BJ (cell line): ENCODE measurements at places on chromosomes 3 and 15. TPM values are rescaled to one million over a fixed set of nuclear protein-coding genes. Genes with fewer than 3 reads are reported as not detected.

Gene CDHR4
- not detected in 2 replicates for polyA plus RNA-seq

Gene CCDC39
- not detected in 2 replicates for polyA plus RNA-seq

Gene ALCAM
- polyA plus RNA-seq = 89.5 and 157 TPM in 2 replicates

Gene MESP1
- polyA plus RNA-seq = 0.20 and 0.49 TPM in 2 replicates

Gene RNF7
- 74.4 and 99.6 TPM in 2 replicates for polyA plus RNA-seq

Gene DUOXA1
- not detected in 2 replicates for polyA plus RNA-seq

Gene LDHAL6B
- not detected in 2 replicates for polyA plus RNA-seq

Gene ALDH1A2
- polyA plus RNA-seq = 0.29 and 0.50 TPM in 2 replicates

Gene LIPC
- 0.31 and 0.56 TPM in 2 replicates for polyA plus RNA-seq

Gene ABHD6
- polyA plus RNA-seq = 7.3 and 9.2 TPM in 2 replicates

Gene OXNAD1
- polyA plus RNA-seq = 8.9 and 11.4 TPM in 2 replicates

Gene AAGAB
- polyA plus RNA-seq = 28.4 and 51.4 TPM in 2 replicates

Gene CXCR6
- polyA plus RNA-seq = not detected in 2 replicates

Gene TM4SF18
- polyA plus RNA-seq = 0.11 and 0.29 TPM in 2 replicates

Gene CHRFAM7A
- polyA plus RNA-seq = 0.04 TPM in 1 of 2 replicates, not detected in the other

Gene KCNMB2
- not detected in 2 replicates for polyA plus RNA-seq

Gene C2CD4A
- not detected in 2 replicates for polyA plus RNA-seq

Gene FOXL2NB
- polyA plus RNA-seq = 0.07 and 0.13 TPM in 2 replicates

Gene CRYBG3
- 4.1 and 6.6 TPM in 2 replicates for polyA plus RNA-seq

Gene HCLS1
- 3.5 and 3.7 TPM in 2 replicates for polyA plus RNA-seq

Gene CSPG4
- 9.5 and 24.1 TPM in 2 replicates for polyA plus RNA-seq

Gene TMEM45A
- 35.1 and 68.4 TPM in 2 replicates for polyA plus RNA-seq

Gene C3orf20
- not detected in 2 replicates for polyA plus RNA-seq
